Tibial nerve (tissue), 4 donors: ENCODE measurements at places on chromosomes 2 and 18. TPM values are rescaled to one million over a fixed set of nuclear protein-coding genes. Genes with fewer than 3 reads are reported as not detected.
A peak's percentile ranks its signal among the peaks of the same experiment; 100 is the strongest.

- no peaks in the 10 kb centered on the region for H3K36me3 ChIP-seq
- H3K4me3 ChIP-seq: no peak overlapping the region
- DNase-seq: no peak
- no peaks in the 10 kb centered on the region for H3K27me3 ChIP-seq
- H3K4me1 ChIP-seq: peaks cover 23% of the 10 kb centered on the region
- no peak overlapping the region for H3K27ac ChIP-seq
These were observed 49.8 kb downstream of the CAB39 start for GRCh38 chr2:230762317-230762896.

DNA sequence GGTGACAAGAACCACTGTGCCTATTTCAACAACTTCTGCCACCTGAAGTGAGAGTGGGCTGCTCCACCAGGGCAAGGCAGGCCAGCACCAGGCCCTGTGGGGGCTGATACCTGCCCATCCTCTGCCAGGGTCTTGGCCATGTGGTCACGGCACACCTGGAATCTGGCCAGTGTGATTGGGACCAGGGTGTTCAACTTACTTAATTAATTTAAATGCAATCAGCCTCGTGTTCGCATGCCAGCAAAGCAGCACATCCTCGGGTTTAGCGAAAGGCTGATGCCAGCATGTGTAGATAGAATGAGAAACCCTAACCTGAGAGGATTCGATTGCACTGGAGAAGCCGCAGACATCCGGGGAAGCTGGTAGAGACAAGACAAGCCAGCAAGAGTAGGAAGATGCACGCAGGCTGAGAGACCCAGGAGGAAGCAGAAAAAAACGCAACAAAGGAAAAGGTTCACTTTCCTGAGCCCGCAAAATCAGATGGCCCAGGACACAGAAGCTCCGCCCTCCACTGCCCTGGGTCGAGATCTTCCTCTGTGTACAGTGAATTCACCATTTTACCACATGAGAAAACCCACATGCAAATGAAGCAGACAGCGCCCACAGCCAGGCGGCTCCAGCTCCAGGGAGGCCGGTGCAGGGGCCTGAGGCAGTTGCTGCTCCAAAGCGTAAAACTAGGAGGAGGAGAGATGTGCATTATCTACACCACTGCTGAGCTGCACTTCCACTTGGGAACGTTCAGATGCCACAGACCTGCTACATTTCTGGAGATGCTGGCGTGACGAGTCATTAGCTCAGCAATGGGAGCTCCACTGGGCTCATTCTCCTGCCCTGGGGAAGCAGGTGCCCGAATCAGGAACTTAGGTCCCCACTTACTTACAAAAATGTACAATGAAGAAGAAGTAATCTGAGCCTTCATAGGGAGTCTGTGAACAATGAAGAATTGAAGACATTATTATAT lies 92.1 kb downstream of the TMEM18 start:
- no peak overlapping the region for H3K4me3 ChIP-seq
- H3K36me3 ChIP-seq: no peaks in the 10 kb centered on the region
- DNase-seq: no peak
- H3K4me1 ChIP-seq: peaks cover 9% of the 10 kb centered on the region

GRCh38 chr2:201452058-201452921 lies 750 bp downstream of the STRADB start:
- H3K27ac ChIP-seq: peak overlapping the region; percentile 93
- H3K36me3 ChIP-seq: peaks cover 7% of the 10 kb centered on the region
- peaks cover 13% of the 10 kb centered on the region for H3K4me1 ChIP-seq
- H3K27me3 ChIP-seq: no peaks in the 10 kb centered on the region
- no peak for DNase-seq
- H3K4me3 ChIP-seq: peak overlapping the region; percentile 96

DNA sequence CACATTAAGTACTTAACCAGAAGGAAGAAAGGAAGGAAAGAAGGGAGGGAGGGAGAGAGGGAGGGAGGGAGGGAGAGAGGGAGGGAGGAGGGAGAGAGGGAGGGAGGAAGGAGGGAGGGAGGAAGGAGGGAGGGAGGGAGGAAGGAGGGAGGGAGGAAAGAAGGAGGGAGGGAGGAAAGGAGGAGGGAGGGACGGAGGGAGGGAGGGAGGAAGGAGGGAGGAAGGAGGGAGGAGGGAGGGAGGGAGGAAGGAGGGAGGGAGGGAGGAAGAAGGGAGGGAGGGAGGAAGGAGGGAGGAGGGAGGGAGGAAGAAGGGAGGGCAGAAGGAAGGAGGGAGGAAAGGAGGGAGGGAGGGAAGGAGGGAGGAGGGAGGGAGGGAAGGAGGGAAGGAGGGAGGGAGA lies 363.3 kb downstream of the MBD2 start:
- no peak overlapping the region for H3K4me3 ChIP-seq
- no peaks in the 10 kb centered on the region for H3K36me3 ChIP-seq
- H3K4me1 ChIP-seq: no peaks in the 10 kb centered on the region
- no peak overlapping the region for H3K27ac ChIP-seq
- no peaks in the 10 kb centered on the region for H3K27me3 ChIP-seq

GRCh38 chr18:3995476-3996102 lies 459.5 kb downstream of the DLGAP1 start:
- H3K36me3 ChIP-seq: no peaks in the 10 kb centered on the region
- no peak overlapping the region for H3K4me3 ChIP-seq
- no peaks in the 10 kb centered on the region for H3K27me3 ChIP-seq

DNA sequence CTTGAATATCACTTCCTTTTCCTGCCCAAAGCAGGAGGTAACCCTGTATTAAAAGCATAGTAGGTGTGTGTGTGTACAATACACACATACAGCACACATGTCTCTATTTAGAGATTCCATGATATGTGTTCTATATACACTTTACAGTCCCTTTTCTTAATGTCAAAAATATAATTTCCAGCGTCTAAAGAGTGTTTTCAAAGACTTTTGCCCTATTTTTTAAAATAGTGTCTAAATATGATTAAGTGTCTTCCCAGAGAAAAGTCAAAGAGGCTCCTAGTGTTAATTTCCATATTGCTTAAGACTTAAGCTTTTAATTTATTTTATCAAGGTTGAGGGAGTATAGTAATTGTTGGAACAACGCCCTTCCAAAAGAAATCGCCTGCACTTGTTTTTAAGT lies 420.3 kb upstream of the POU3F3 start:
- H3K36me3 ChIP-seq: no peaks in the 10 kb centered on the region
- peaks cover 8% of the 10 kb centered on the region for H3K27me3 ChIP-seq
- no peak overlapping the region for H3K4me3 ChIP-seq
- H3K4me1 ChIP-seq: no peaks in the 10 kb centered on the region
- H3K27ac ChIP-seq: no peak overlapping the region

The RFX8 gene
- total RNA-seq: 5.1 TPM

The LDLRAD4 gene
- total RNA-seq: 14.0 TPM

DNA sequence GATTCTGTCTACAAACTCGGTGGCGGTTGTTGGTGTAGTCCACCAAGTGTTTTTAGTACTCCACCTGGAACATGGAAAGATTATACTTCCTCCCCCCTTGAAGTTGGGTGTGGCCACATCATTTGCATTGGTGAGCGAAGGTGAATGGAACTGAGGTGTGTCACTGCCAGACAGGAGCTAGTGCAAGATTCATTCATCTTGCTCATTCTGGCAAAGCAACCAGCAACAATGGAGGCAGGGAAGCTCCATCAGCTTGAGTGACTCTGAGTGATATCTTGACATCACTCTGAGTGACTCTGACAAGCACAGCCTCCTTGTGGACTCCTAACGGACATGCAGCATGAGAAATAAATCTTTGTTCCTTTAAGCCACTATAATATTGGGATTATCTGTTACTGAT lies 54.7 kb upstream of the SLC1A4 start:
- H3K36me3 ChIP-seq: no peaks in the 10 kb centered on the region
- no peaks in the 10 kb centered on the region for H3K27me3 ChIP-seq
- no peaks in the 10 kb centered on the region for H3K4me1 ChIP-seq
- H3K4me3 ChIP-seq: no peak overlapping the region
- no peak overlapping the region for H3K27ac ChIP-seq

DNA sequence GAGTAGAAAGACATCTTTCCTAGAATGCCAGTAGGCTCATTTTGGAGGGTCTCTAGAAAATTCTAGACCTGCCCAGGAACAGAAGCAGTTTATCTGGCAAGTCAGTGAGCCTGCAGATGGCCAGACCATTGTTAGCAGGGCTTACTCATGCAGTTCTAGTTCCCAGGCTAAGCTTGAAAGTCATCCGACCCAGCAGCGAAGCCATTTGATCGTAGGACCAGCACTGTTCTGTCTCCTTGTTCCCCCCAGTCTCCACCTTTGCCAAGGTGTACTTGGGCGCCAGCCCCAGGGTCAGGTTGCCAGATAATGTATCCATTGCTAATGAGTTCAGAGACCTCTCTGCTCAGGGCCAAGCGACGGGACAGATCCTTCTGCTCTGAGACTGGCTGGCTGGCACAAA lies 70.1 kb downstream of the EPAS1 start:
- H3K27ac ChIP-seq: no peak overlapping the region
- no peaks in the 10 kb centered on the region for H3K27me3 ChIP-seq
- no peak for DNase-seq
- no peaks in the 10 kb centered on the region for H3K4me1 ChIP-seq
- no peaks in the 10 kb centered on the region for H3K36me3 ChIP-seq

The AP1S3 gene
- total RNA-seq: not detected

DNA sequence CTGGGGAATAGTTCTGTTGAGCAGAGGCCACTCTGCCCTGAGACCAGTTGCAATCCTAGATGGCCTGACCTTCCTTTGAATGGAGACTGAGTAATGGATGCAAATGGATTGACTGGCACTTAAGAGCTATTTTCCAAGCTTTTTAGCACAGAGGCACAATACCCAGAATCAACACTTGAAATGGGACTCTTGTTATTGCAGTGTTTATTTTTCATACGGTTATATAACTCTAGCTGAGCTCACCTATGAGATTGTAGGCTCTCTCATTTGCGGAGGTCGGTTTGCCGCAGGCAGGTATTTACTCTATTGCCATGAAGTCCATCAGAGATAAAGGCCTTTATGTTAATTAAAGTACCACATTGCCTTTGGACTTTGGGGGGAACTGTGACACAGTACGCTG lies 422.3 kb upstream of the CELF4 start:
- no peaks in the 10 kb centered on the region for H3K27me3 ChIP-seq
- no peaks in the 10 kb centered on the region for H3K4me1 ChIP-seq
- H3K36me3 ChIP-seq: no peaks in the 10 kb centered on the region
- DNase-seq: no peak
- no peak overlapping the region for H3K27ac ChIP-seq

The SULT1C2 gene
- total RNA-seq: not detected

DNA sequence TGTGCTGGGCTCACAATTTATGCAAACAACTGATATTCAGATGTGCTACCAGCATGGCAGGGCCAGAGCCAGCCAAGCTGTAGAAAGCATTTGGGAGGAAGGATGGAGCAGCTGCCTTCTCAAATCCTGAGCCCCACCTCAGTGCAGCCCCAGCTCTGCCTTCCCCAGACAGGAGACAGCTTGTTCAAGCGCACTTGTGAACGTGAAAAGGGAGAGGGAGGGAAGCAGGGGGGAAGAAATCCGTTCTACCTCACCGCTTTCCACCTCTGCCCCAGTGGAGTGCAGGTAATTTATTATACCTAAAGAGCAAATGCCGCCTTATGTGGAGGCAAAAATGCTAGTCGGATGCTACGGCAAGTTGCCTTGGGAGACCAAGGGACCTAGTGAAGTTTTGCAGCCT lies 66.0 kb upstream of the SLC14A2 start:
- H3K4me3 ChIP-seq: no peak overlapping the region
- H3K36me3 ChIP-seq: no peaks in the 10 kb centered on the region
- no peaks in the 10 kb centered on the region for H3K27me3 ChIP-seq
- no peak overlapping the region for H3K27ac ChIP-seq

DNA sequence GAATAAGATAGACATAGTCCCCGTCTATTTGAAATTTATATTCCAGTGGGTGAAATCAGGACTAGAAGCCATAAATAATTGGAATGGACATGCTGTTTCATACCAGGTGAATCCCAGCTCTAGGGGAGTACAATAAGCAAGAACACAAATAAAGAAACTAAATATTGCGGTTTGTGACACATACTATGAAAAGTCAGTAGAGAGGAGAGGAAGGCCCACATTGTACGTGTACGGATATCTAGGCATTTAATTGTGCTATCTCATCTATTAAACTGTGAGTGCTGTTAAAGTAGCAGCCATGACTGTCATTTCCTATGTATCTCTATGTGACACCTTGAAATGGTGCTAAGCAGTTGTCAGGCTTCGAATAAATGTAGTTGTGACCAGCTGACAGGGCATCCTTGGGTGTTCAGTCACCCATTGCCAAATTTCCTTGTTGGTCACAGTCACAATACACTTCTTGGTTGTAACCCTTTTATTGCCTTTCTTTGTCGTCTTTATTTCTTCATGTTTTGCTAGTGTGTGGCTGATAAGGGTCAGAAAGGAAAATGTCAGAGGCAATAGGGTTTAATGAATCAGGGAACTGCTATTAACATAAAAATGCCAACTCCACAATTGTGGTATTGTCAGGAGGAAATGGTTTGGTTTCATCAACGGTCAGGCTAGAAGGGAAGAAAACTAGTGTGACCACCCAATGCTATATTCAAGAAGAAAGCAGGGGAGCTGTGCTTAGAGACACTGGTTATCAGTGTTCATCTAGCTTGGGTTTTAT lies 31.5 kb downstream of the CPO start:
- H3K4me3 ChIP-seq: no peak overlapping the region
- no peak for DNase-seq
- H3K36me3 ChIP-seq: no peaks in the 10 kb centered on the region
- H3K27me3 ChIP-seq: no peaks in the 10 kb centered on the region

DNA sequence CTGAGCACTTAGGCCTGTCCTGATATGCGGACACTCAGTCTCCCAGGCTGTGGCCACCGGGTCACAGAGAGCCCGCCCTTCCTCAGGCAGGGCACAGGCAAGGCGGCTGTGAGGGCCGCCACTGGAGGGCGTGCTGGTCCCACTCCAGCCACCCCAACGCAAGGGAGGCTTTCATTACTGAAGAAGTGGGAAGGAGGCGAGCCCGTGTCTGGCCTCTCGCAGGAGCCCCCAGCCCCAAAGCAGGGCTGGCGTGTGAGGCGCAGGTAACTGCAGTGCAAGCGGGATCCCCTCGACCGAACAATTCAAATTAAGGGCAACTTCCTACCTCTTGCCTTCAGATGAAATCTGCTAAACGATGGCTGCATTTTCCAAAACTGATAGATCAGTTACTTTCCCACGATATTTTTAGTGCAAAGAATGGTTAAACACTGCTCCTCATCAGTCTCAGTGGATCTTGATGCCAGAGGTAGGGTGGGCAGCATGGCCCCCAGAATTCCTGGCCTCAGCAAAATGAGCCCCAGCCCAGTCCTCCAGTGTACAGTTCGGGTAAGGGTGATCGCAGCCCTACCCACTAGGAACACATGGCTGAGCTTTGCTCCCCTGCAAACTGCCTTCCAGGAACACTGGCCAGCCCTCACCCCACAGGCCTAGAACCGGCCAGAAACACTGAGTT lies 97.2 kb downstream of the SEPTIN10 start:
- DNase-seq: no peak
- no peak overlapping the region for H3K27ac ChIP-seq
- H3K4me3 ChIP-seq: no peak overlapping the region
- H3K36me3 ChIP-seq: no peaks in the 10 kb centered on the region
- H3K27me3 ChIP-seq: no peaks in the 10 kb centered on the region
- H3K4me1 ChIP-seq: no peaks in the 10 kb centered on the region
